ENCODE measurements at places on chromosomes 3 and 15.

- no peak for DNase-seq
Observed at GRCh38 chr15:43085921-43086320, 19.9 kb downstream of the UBR1 start.

DNA sequence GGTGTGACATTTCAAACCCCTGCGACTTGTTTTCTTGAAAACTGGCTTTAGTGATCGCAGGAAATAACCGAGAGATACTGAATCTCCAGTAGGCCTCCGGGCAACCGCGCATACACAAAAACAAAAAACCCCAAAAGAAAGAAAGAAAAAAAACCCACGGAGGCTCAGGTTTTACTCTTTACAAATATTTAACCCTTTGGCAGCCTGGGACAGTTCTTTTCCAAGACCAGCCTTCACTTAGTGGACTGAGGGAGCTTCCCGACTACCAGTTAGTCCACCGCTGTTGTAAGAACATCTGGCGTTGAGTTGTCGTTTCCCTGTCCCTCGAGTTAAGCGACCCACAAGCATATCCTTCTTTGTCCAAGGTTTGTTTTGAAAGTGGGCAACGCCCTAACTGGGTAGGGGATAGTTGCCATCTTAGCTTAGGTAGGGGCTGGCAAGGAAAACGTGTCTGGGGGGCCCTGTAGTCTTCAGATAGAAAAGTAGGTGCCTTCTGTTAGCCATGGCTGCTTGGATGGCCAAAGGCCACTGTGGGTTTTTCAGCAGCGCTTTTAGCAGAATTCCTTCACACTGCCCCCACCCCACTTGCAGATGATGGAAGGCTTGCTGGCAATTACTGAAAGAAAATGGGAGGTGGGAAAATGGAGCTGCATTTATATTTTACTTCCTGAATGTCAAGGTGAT is 6.9 kb downstream of the ISL2 start:
- no peak for DNase-seq

- DNase-seq = no peak
Observed at GRCh38 chr3:15301761-15302160, 30.6 kb downstream of the SH3BP5 start.

DNA sequence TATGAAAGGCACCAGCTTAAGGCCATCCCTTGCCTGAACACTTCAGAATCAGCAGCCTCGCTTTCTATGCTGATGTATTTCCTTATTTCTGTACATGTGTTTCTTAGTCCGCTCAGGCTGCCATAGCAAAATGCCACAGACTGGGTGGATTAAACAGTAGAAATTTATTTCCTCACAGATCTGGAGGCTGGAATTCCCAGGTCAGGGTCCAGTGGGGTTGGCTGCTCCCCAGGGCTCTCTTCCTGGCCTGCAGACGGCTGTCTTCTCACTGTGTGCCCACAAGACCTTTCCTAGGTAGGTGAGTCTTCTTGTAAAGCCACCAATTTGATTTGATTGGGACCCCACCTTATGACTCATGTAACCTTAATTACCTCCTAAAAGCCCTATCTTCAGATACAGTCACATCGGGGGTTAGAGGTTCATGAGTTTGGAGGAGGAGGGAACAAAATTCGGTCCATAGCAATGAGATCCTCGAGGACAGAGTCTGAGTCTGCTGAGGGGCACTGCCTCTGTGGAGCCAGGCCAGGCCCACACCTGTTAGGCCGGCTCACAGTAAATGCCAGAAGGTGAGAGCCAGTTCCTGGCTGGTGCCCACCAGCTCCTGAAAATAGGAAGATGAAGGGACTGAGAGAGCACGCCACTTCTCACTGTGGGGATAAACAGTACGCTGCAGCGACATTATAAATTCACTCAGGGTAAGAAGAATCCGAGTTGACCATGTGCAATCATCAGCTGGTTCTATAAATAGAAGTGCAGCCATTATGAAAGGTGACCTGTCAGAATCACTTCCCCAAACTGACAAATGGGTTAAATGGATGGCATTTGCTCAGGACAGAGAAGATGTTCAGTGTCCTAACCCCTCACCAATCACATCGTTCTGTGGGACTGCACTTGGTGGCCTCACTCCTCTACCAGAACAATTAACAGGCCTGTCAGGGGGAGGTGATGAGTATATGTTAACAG is 41.1 kb downstream of the CTXND1 start:
- DNase-seq = no peak

DNA sequence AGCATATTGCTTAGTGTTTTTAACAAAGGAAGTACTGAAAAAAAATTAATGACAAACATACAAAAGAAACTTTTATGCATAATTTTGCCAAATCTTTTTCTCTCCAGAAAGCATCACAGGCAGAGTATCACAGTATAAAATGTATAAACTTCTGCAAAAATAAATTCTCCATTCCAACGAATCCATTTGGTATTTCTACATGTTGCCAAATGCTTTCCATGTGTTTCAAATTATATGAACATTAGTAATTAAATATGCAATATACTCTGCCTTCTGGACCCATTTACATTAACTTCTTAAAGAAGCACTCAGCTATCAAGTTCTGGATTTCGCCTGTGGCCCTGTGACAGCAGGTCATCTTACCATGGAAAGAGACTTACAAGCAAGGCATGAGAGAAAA is 189.1 kb upstream of the ALCAM start:
- DNase-seq = no peak

- DNase-seq = no peak
Observed at GRCh38 chr3:129233538-129233937, 15.9 kb upstream of the COPG1 start.

DNA sequence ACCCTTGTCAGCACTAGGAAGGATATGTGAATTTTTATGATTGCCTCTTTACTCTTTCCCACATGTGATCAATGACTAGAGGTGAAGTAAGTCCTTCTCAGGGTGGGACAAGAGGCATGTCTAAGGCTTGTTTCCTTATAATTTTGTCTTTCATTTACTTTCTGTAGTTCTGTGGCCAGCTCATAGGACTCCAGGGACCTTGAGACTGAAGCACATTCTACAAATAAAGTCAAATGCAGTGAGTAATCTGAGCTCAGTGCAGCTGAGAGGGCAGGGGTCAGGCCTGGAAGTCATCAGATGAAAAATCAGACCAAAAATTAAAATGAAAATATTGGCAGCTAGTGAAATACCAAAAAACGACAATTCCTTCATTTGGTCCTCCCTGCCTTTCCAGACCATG is 424.7 kb upstream of the THBS1 start:
- DNase-seq = no peak

DNA sequence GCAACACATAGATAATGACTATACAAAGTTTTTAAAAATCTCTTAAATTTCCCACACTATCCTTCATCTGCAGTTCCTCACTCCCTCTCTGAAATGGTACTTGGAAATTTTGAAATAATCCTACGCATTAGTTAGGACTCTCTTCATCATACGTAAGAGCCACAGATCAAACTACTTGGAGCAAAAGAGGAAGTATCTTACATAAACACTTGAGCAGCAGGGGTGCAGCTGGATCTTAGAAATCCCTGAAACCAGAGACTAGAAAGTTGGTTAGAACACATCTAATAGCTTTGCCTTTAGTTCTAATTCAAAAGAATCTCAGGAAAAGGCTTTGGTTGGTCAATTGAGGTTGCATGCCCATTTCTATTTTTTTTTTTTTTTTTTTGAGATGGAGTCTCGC is 38.8 kb upstream of the ZNF445 start:
- no peak for DNase-seq

GRCh38 chr3:109900783-109901182 is 563.4 kb upstream of the DPPA4 start:
- DNase-seq = peak; percentile 11

DNA sequence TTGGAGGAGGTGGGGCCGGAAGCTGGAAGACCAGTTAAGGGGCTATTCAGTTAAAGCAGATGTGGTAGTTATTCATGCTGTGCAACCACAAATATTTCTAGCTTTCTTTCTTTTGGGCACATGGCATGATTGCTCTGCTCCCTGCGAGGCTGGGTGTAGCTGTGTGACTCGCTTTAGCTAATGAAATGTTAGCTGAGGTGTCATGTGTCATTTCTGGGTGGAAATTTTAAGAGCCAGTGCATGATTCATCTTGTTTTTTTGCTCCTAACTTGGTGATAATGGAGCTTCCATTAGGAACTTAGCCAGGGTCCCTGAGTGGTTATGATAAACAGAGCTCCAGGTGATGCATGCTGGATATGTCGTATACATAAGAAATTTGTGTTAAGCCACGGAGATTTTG is 300.6 kb downstream of the SATB1 start:
- DNase-seq = peak; percentile 73

- DNase-seq = peak; percentile 73
Observed at GRCh38 chr3:82194870-82195269, 433.4 kb upstream of the GBE1 start.

GRCh38 chr15:39250001-39250400 is 330.9 kb upstream of the THBS1 start:
- DNase-seq = no peak

GRCh38 chr15:47340571-47340920 is 376.8 kb upstream of the SEMA6D start:
- DNase-seq = no peak

- DNase-seq = no peak
Observed at GRCh38 chr3:61765157-61765876, 203.9 kb downstream of the PTPRG start.

- DNase-seq = no peak
Observed at GRCh38 chr3:9780458-9780812, 10.7 kb upstream of the CAMK1 start.

DNA sequence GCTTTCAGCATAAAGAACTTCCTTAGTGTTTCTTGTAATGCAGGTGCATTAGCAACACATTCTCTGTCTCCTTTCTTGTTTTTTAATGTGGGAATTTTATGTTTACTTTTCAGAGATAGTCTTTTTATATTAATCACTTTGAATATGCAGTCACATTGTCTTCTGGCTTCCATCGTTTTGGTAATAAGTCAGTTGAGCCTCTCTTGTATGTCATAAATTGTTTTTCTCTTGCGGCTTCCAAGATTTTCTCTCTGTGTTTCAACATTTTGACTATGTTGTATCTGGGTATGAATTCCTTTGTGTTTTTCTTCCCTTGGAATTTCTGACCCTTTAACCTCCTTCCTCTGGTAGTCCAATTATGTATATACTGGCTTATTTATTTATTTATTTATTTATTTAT is 25.3 kb downstream of the GABRG3 start:
- DNase-seq = no peak

GRCh38 chr3:157487339-157487738 is 15.9 kb downstream of the VEPH1 start:
- no peak for DNase-seq

DNA sequence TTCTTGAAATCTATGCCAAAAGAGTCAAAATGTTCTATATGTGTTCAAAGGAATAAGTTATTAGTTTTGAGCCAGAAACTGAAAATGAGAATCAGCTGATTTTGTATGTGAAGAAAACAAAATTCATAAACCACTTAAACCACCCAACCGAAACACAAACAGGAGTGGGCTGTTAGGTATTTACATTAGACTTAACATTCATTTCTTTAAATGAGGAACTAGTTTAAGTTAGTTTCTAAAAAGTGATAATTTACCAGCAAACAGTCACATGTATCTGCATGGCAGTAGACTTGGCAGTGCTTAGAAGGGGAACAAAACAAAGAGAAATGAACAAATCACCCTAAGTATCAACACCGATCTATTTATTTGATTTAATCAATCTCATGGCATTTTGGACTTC is 128.0 kb downstream of the GMNC start:
- DNase-seq = no peak

DNA sequence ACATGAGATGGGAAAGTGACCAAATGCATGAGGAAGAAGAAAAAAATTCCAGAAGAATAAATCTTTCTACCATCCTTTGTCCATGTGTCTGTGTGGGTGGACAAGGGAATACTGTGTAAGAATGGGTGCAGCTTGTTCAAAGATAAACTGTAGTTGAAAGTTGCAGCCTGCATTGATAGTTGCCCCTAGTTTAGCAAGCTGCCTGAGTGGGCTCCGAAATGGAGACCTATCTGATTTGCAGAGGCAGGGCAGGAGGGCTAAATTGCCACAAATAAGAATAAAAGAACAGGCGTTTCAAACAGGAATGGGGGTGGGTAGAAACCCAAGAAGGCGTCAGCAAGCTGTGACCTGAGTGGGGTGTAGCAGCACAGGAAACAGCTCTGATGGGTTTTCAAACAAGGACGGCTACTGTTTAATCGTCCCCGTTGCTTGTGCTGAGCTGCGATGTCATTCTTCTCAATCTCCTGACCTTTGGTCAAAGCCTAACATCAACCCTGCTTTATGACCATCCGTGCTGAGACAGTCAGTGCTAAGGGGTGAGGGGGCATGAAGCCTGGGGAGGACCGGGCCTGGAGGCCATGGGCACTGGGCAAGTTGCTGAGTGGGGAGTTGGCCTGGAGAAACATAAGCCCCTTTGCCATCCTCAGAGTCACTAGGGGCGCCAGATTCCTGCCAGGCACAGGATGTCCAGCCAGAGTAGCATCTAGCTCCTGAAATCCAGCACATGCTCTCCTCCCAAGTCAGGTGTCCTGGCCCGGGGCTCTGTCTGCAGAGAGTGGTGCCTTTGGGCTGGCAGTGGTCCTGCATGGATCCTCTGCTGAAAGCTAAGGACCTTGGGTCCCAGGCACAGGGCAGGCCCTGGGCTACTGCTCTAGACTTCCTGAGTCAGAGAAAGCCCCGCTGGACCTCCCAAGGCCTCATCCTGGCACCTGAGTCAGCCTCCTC is 19.2 kb upstream of the C15orf39 start:
- peak; percentile 42 for DNase-seq

GRCh38 chr3:114179575-114179974 is 723 bp upstream of the DRD3 start:
- peak; percentile 68 for DNase-seq

DNA sequence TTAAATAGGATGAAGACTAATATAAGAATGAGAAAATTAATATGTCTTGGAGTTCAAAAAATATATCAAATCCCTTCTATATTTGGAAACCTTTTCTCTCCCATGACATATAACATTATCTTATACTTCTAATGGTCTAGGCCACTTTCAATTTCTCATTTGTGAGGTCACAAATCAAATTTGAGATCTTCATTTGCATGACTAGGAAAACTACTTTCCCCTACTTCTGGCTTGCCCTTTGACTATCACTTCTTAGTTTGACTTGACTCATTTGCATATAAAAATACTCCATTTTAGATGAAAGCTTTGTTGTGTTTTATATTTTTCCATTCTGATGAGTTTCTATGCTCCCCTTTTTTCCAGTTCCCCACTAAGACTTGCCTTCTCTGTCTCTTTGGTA is 598.6 kb upstream of the TBL1XR1 start:
- DNase-seq = no peak

GRCh38 chr3:55245351-55245750 is 241.8 kb downstream of the WNT5A start:
- DNase-seq = no peak

DNA sequence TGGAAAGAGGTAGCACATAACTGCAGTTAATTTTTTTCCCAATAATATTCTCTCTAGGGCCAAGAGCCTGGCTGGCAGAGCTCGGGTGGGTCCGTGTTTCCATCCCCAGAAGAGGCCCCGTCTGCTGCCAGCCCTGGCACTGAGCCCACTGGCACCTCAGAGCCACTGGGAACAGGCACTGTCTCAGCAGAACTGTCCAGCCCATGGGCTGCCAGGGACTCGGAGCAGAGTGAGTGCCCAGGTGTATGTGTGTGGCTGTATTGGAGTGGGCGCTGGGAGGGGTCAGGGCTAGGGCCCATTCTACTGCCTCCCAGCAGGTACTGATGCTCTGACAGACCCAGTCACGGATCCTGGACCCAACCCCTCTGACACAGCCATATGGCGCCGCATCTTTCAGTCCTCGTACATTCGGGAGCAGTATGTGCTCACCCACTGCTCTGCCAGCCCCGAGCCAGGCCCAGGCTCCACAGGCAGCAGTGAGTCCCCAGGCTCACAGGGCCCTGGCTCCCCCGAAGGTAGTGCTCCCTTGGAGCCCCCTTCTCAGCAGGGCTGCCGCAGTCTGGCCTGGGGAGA is 8.9 kb downstream of the VWA5B2 start:
- DNase-seq = peak; percentile 60

Data from NCI-H69 (cell line).